Left lobe of liver (tissue), 2 donors: ENCODE measurements at places on chromosomes 1 and 21. TPM values are rescaled to one million over a fixed set of nuclear protein-coding genes. Genes with fewer than 3 reads are reported as not detected.

GRCh38 chr1:33328817-33329216 is 7.9 kb upstream of the A3GALT2 start:
- no peak for DNase-seq

DNA sequence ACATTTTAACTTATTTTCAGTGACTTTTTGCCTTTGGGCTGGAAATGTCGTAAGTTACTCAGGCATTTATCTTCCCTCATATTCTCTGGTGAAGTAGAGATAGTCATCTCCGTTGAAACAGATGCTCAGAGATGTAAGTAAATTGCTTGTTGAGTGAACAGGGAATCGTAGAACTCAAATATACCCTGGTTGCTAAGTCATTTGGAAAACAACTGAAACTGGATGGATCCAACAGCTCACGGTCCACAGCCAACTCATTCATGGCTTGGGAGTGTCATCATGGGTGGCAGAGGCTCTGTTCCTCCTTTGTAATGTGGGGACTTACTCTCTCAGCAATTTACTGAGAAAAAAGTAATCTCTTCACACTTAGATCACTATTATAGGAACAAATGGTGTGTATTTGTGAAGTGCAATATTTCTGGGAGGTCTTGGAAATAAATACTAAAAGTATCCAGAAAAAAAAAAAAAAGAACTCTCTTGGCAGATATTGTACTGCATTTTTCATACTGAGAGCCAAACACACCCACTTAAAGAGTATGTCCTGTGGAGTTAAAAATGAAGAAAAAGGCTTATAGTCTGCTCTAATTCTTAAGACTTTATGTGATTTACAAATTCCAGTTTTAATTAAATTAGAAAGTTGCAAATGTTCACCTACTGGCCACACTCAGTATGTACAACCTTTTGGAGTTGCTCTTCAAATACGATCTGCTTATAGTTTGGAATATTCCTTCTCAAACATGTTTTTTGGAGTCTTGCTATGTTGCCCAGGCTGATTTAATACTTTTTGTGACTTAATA is 107.4 kb downstream of the LEPR start:
- no peak for DNase-seq

- no peak for DNase-seq
Observed at GRCh38 chr21:38434913-38435533, 63.3 kb downstream of the ERG start.

GRCh38 chr1:152448095-152448494 is 34.0 kb upstream of the CRNN start:
- DNase-seq = no peak

GRCh38 chr1:109620401-109620791 is 759 bp downstream of the AMPD2 start:
- DNase-seq = peak; percentile 60

DNA sequence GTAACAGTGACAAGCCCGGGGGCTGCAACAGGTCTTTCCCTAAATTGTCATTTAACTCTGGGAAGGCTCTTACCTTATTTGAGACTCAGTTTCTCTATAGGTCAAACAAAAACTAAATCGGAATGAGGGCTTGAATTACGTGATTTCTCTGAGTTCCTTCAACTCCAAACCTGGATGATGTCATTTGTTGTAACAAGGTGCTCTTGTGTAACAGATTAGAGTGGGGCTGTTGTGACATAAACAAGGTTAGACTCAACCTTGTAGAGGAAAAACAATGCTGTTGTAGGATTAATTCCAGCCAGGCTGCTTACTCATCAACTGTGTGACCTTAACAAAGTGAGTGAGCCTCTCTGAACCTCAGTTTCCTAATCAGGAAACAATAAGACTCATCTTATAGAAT is 74.4 kb downstream of the SUSD4 start:
- no peak for DNase-seq

- no peak for DNase-seq
Observed at GRCh38 chr21:43950936-43951335, 61.2 kb upstream of the TRAPPC10 start.

Gene FCRL6
- 0.23 TPM for total RNA-seq

Gene IL19
- not detected for total RNA-seq
